ENCODE measurements at places on chromosomes 2 and 18.

GRCh38 chr18:60090170-60090569 is 190.4 kb downstream of the PMAIP1 start:
- DNase-seq: no peak

DNA sequence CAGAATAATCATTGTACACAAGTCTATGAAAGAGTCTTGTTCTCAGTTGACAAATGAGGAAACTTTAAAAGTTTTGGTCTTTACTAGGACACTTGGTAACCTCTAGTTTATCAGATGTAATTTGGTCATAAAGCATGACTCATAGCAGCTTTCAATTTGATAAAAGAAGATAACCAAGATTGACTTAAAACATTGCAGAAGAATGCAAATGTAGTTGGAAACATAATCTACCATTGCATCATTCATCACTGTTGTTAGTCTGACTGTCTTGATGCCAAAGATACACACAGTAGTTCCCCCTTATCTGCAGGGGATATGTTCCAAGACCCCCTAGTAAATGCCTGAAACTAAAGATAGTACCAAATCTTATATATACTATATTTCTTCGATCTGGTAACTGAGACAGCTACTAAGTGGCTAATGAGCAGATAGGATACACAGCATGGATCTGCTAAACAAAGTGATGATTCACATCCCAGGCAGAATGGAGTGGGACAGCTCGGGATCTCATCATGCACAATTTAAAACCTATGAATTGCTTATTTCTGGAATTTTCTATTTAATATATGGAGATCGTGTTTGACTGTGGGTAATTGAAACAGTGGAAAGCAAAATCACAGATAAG is 131.4 kb upstream of the CCDC68 start:
- no peak for DNase-seq

DNA sequence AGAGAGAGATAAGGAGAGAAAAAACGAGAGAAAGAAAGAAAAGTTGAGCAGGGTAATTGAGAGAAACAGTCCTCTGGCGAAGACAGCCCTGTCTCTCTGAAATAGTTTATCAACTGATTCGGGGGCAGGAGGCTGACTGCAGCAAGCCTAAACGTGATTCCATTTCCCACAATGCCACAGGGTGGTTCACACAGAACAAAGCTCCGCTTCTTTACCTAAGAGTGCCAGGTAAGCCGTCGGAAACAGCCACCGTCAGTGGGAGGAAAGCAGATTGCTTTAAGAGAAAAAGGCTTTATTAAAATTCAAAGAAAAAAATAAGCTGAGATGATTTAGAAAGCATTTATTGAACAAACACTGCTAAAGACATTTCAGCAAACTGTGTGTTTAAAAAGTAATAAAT is 271.4 kb upstream of the POU3F3 start:
- no peak for DNase-seq

GRCh38 chr2:196489371-196489770 is 150.1 kb upstream of the CCDC150 start:
- DNase-seq: no peak

GRCh38 chr2:70992945-70993853 is 1.5 kb downstream of the TEX261 start:
- DNase-seq: peak; percentile 2

- DNase-seq: no peak
Observed at GRCh38 chr2:128664499-128664971, 345.9 kb upstream of the HS6ST1 start.
